ENCODE measurements at places on chromosomes 12 and 14.

- no peak for DNase-seq
Observed at GRCh38 chr14:90627478-90627877, 188.8 kb downstream of the TTC7B start.

DNA sequence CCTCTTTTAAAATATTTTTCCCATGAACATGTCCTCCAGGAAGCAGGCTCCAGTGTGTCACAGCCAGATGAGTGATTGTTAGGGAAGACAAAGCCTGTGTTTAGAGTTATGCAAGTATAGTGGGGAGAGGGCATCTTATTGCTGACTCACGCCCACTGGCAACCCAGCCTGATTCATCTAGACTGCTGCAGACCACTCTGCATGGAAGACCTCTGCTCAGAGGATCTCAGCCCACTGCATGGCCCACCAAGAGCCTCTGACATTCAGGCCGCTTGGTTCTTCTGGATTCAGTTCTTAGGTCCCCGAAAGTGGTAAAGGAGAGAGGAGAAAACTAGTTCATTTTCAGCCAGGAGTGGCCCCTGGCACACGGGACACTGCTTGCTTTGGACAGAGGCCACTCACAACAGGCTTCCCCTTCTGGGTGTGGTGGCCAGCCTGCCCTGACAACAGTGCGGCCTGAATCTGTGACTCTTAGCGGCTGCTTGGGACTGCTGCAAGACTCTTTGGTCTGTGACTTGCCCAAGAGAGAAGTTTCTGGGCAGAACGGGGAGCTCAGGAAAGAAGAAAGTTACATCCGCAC, 266.3 kb downstream of the ZFP36L1 start:
- DNase-seq, result no peak

- DNase-seq, result no peak
Observed at GRCh38 chr12:6091786-6092566, 32.5 kb downstream of the VWF start.

GRCh38 chr12:56212361-56212760, 9.4 kb downstream of the RNF41 start:
- no peak for DNase-seq

DNA sequence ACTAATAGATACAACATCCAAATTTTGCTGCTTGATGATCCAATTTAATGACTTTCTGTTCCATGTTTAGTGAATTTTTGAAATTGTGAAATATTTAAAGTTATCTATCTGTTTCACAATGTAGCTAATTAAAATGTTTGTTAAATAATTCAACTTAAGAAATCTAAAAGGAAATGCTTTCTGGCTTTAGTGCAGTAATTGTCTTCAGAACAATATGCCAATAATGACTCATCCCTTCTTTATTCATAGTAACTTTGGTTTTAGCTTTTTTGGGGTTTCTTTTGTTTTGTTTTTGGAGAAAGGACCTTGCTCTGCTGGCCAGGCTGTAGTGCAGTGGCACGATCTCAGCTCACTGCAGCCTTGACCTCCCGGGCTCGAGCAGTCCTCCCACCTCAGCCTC, 479.2 kb upstream of the RGS6 start:
- DNase-seq, result no peak

GRCh38 chr12:82665142-82665923, 21.4 kb upstream of the TMTC2 start:
- no peak for DNase-seq

- no peak for DNase-seq
Observed at GRCh38 chr12:109725321-109726105, 11.9 kb downstream of the FAM222A start.

DNA sequence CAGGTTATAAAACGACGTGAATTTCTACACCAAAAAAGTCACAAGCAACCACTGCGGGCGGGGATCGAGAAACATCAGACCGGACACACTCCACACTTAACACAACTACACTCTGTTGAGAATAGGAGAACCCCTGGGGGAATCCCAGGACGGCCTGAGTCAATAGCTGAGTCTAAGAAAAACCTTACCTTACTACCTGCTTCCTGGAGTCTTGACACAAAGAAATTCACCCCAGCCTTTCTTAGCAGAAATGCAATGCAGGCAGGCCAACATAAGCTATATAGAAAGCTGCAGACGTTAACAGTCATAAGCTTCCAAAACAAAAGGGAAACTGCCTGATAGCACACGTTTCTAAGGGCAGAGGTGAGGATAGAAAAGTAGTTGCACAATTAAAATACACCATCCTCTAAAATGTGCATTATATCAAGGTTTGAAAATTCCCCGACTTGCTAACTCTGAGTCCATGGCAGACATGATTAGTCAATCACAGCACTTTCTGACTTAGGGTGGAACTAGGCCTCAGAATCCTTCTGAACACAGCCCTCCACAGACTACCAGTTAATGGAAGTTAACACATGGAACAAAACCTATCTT, 68.0 kb downstream of the CCDC88C start:
- DNase-seq, result peak; percentile 71

GRCh38 chr12:115942346-115942745, 335.1 kb downstream of the MED13L start:
- DNase-seq, result no peak

GRCh38 chr12:89157413-89157812, 194.9 kb downstream of the DUSP6 start:
- DNase-seq, result no peak

DNA sequence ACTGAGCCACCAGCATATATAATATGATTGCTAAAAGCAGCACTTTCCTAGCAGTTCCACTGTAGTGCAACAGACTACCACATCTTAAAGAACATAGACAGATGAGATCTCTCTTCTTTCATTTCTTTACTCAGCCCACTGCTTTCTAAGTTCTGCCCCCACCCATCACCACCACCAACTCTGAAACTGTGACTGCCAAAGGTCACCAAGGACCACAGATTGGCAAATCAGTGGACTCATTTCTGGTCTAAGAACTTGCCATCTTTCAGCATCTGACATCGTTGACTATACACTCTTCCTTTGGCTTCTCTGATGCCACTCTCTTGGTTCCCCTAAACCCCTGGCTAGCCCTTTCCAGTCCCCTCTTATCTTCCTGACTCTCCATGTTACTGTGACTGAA, 38.4 kb downstream of the IFNG start:
- no peak for DNase-seq

DNA sequence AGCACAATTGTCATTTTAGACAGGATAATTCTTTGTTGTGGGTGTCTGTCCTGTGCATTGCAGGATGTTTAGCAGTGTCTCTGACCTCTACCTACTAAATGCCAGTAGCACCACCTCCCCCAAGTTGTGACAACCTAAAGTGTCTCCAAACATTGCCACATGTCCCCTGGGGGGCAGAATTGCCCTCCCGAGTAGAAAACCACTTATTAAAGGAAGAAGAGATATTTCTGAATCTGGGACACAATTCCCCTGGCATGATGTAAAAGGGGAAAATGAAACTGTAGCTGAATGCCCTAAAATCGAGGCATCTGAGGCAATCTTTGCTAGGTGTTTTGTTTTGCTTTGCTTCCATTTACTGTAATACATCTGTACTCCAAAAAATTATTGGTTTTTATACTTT, 116.8 kb upstream of the NAP1L1 start:
- no peak for DNase-seq

DNA sequence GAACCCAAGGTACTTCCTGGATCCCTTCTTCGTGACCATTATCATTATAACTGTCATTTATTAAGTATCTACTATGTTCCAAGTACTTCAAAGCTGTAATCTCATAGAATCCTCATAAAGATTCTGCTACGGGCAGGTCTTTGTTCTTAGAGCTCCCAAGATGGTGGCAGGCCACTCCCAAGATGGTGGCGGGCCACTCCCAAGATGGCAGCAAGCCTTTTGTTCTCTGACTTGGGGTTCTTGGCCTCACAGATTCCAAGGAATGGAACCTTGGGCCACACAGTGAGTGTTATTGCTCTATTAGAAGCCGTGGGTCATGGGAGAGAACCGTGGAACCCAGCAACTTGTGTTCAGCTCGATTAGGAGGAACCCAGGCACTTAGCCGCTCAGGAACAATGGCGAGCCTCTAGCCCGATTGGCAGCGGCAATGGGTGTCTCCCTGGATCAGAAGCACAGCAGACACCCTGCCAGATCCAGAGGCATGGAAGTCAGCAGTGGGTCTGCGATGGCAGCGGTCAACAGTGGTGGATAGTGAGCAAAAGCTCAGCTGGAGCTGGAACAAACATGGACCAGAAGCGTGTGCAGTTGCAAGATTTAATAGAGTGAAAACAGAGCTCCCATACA, 193.7 kb upstream of the BTG1 start:
- DNase-seq, result no peak

DNA sequence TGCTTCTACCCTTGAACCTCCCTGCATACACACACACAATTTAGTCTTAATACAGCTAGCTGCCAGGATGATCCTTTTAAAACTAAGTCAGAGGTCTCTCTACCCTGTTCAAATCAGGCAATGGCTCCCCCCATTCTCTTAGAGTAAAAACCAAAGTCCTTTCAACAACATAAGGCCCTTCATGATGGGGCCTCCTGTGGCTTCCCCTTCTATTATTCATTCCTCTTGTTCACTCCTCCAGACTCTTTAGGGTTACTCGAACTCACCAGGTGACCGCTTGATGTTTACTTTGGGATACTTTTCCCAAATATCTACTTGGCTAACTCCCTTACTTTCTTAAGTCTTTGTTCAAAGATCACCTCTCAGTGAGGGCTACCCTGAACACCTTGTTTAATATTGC, 30.4 kb downstream of the DENND5B start:
- no peak for DNase-seq

DNA sequence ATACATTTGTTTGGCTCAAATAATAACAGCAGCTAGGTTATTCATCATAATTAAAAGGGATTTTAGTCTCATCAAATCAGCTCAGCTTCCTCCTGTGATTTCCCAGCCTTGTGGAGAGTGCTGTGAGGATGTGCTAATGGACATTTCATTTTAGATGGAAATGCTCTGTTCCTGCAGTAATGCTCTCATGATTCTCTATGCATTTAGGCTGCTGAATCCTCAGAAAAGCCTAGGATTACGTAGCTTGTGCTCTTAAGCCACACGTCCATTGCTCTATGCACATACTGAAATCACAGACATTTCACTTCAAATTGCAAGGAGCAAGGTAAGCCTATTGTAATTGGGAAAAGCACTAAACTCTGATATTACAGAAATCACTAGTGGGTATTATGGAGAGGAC, 226.6 kb upstream of the TMEM260 start:
- DNase-seq, result no peak

GRCh38 chr12:12491606-12492005, 71.1 kb downstream of the DUSP16 start:
- DNase-seq, result no peak

GRCh38 chr14:68145036-68145435, 325.5 kb downstream of the RAD51B start:
- DNase-seq, result no peak

DNA sequence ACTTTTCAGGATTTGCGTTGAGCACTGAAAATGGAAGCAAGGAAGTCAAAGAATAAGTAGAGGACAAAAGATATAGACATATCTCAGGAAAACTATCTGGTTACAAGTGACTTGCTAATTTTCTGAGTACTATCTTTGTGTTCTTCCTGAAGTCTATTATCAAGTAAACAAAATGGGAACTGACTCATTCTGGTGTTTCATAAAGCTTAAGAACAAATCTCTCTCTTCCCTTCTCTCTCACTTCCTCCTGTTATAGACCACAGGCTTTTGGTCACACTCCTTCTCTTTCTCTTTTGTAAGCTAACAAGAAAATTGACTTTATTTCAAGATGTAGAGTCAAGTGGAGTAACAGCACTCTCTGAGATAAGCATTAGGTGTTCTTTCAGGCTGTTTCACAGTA, 406.6 kb upstream of the SYT1 start:
- no peak for DNase-seq

GRCh38 chr14:78119440-78119839, 50.7 kb upstream of the NRXN3 start:
- no peak for DNase-seq

DNA sequence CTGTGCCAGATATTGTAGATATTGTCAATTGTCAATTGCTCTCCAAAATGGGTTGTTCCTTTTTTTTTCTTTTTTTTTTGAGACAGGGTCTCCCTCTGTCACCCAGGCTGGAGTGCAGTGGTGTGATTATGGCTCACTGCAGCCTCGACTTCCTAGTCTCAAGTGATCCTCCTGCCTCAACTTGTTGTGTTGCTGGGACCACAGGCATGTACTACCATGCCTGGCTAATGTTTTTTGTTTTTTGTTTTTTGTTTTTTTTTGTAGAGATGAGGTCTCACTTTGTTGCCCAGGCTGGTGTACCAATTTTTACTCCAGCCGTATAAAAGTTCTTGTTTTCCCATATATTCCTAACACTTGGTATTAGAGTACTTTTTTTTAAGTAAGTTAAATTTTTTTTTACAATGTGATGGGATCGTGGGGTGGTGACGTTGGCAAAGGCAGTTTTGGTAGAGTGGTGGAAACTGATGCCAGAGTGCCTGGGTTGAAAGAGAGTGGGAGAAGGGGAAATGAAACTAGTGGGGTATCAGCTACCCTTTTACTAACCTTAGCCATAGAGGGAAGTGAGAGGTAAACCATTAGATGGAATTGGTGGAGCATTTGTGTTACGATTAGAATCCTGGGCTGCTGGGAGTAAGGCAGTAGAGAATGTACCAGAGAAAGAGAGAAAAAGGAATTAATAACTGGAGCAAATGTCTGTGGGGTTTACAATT, 33.0 kb upstream of the CFAP54 start:
- no peak for DNase-seq

DNA sequence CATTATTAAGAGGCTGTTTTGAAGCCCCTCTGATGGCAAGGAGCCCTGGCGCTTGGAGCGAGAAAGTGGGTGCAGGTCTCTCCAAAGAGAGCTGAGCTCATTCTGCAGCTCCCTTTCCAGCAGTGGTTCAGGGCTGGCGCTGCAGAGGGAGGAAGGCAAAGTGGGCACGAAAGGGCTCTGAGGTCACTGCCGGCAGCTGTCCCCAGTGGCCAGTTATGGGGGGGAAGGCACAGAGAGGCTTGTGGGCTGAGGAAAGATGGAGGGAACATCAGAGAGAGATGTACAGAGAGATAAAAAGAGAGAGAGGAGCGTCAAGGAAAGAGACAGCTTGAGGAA, 75.2 kb upstream of the TBX5 start:
- no peak for DNase-seq

GRCh38 chr12:89280833-89281538, 71.3 kb downstream of the DUSP6 start:
- DNase-seq, result no peak

GRCh38 chr12:67193704-67194103, 75.5 kb upstream of the CAND1 start:
- DNase-seq, result no peak

- no peak for DNase-seq
Observed at GRCh38 chr12:13915096-13915495, 66.3 kb downstream of the GRIN2B start.

GRCh38 chr12:3998968-3999792, 126.0 kb upstream of the PARP11 start:
- no peak for DNase-seq

GRCh38 chr12:94074980-94075629, 73.3 kb upstream of the PLXNC1 start:
- DNase-seq, result no peak

GRCh38 chr14:56423544-56423943, 156.1 kb upstream of the TMEM260 start:
- DNase-seq, result no peak

- DNase-seq, result no peak
Observed at GRCh38 chr12:6891646-6892001, 13.0 kb upstream of the LRRC23 start.

- no peak for DNase-seq
Observed at GRCh38 chr12:64685050-64685449, 74.2 kb downstream of the GNS start.
